Foreskin fibroblast (primary cell): ENCODE measurements at places on chromosomes 7 and 10.

DNA sequence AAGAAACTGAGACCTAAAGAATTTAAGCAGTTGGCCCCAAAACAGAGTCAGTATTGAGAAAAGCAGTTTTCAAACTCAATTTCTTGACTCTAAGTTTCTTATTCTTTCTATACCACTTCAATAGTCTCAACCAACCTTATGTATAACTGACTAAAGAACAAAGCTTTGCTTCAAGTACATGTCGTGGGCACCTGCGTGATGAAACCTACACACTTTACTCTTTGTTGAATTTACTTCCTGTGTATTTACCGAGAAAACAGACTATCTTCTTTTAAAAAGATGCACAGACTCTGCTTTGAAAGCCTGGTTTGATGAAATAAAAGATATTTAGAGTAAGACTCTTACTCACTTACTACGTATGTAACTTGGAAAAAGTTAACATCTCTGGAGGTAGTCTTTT lies 297.2 kb upstream of the CDC14C start:
- DNase-seq, result no peak

- DNase-seq, result peak; percentile 56
These were observed at the start of gene FAM221A for GRCh38 chr7:23679898-23680413. Gene FAM221A, plus strand, starts transcription at chr7:23680199. Its CDS starts 20 bp downstream, at chr7:23680219.

- DNase-seq, result no peak
These were observed 789.6 kb upstream of the KCND2 start for GRCh38 chr7:119483364-119483763.

DNA sequence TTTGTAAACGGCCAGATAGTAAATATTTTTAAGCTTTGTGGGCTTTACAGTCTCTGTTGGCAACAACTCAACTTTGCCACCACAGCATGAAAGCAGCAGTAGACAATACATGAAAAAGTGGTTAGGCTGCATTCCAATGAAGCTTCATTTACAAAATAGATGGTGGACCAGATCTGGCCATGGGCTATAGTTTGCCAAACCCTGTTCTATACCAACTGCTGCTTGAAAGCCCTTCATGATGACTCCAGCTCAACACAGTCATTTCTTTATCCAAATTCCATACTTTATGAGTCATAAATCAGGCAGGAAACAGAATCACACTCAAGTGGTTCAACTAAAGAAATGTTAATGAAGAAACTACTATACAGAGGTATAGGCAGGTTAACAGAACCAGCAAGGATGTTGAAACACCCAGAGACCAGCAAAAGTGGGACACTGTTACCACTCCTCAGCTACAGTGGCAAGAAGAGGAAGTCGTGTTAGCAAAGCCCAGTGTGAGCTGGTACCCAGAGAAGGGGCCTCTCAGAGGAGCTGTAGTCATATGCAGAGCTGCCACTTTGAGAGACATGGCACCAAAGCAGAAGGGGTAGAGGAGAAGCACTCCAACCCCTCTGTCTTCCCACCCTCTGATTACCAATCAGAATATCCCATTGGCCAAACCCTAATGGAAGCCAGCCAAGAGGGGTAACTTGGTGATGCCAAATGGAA lies 72.5 kb downstream of the PRLHR start:
- peak; percentile 67 for DNase-seq

DNA sequence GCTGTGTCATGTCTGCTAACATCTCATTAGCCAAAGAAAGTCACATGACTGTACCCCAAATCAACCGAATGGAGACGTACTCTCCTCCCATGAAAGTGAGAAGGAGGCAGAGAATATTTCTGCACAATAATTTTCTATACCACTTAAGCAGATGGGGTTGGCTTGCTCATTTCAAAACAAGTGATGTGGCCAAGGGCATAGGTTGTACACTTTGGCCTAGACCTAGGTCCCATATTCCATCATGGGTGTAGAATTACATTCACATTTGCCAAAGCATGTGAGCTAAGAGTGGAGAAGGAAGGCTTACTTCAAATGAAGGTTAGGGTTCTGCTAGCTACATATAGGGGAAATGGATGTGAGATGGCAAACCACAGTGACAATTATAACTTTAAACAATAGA lies 83.0 kb downstream of the ZNF365 start:
- no peak for DNase-seq

GRCh38 chr10:7700577-7701125 lies 2.5 kb upstream of the ITIH2 start:
- no peak for DNase-seq

DNA sequence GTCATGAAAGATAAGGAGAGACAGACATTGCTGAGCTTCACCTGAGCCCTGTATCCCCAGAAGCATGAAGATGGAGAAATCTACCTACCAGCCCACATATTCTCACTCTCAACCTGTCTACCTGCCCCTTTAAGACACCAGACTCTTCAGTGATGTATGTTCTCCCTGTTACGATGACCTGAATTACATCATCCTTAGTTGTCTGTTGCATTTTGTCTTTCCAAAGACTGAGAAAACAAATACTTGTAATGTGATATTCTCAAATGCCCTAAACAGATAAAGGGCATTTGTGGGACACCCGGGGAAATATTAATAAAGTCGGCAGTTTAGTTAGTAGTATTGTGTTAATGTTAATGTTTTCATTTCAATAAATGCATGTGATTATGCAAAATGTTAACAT lies 305.8 kb upstream of the IGFBP3 start:
- DNase-seq, result peak; percentile 18

DNA sequence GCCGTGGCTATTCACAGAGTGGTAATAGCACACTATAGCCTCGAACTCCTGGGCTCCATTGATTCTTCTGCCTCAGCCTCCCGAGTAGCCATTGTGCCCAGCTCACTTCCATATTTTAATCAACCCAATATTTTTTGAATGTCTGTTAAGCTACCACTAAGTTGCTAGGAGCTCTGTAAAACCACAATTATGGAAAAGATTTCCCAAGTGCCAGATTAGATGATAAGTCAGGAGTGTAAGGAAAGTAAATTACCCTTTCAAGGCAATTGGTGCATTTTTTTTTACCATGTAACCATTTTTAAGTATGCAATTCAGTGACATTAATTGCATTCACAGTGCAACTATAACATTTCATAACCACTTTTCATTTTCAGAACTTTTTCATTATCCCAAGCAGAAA lies 87.5 kb upstream of the GATAD1 start:
- no peak for DNase-seq

- DNase-seq, result no peak
These were observed 1.6 kb upstream of the PON2 start for GRCh38 chr7:95436407-95436806.

- DNase-seq, result no peak
These were observed 14.0 kb upstream of the GTPBP4 start for GRCh38 chr10:974038-974784.

- DNase-seq, result peak; percentile 50
These were observed 21.7 kb downstream of the ADD3 start for GRCh38 chr10:110029450-110029849.

DNA sequence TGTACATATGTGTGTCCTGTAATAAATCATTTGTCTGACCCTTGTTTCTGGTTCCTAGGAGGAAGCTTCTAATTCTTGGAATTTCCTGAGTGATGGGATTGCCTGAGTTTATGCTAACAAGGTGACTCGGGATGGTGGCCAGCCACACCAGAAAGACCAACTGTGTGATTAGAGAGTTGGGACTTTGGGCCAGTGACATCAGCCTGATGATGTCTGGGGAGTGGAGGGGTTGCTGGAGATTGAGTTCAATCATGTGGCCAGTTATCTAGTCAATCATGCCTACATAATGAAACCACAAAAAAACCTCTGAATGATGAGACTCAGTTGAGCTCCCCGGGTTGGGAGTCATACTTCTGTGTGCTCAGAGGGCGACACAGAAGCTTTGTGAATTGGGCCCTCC lies 23.5 kb upstream of the CARD11 start:
- no peak for DNase-seq

DNA sequence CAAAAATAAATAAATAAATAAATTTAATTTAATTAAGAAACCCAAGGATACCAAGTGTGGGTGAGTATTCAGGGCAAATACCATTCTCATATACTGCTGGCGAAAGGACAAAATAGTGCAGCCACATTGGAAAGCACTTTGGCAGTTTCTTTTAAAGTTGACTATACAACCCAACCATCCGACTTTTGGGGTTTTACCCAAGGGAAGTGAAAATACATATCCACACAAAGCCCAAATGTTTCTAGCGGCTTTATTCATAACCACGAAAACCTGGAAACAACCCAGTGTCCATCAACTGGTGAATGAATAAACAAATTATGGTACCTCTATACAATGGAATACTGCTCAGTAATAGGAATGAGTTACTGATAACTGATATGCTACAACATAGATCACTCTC lies 36.2 kb upstream of the OGDHL start:
- DNase-seq, result no peak

GRCh38 chr7:143514487-143514886 lies 36.8 kb downstream of the TAS2R41 start:
- no peak for DNase-seq

- peak; percentile 9 for DNase-seq
These were observed 879.5 kb downstream of the SORCS1 start for GRCh38 chr10:106284802-106285587.

GRCh38 chr10:3067118-3067858 lies at the start of gene PFKP:
Gene PFKP, plus strand, starts transcription at chr10:3067548. Its CDS starts 48 bp downstream, at chr10:3067596.
- DNase-seq, result peak; percentile 55

DNA sequence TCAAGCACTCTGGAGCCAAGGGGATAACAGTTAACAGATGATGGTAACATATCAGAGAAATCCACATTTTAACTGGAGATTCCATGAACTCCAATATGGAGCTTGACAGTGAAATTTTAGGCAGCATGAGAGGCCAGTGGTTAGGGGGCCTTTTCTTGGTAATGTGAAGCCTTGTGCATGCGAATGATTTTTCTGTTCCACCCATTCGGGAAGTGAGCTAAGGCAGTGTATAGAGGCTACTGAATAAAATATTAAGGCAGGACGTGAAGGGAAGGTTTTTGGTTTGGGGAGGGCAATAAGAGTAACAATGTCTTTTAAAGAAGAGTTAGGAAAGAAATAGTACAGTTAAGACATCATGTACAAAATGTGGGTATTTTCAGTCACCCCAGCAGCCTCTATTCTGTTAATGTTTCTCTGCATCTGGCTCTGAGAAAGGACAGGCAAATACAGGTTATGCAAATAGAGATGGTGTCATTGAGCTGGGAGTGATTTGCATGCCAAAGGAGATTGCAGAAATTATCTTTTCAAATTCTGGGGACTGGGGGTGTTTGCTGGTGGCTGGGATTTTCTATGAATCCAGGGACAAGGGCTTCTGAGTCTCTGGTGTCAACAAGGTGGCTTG lies 6.8 kb upstream of the TAS2R60 start:
- DNase-seq, result no peak

- DNase-seq, result peak; percentile 99
These were observed 190.8 kb downstream of the MLLT10 start for GRCh38 chr10:21724687-21725367.

- DNase-seq, result no peak
These were observed 81.6 kb downstream of the CDK14 start for GRCh38 chr7:90677486-90678404.

DNA sequence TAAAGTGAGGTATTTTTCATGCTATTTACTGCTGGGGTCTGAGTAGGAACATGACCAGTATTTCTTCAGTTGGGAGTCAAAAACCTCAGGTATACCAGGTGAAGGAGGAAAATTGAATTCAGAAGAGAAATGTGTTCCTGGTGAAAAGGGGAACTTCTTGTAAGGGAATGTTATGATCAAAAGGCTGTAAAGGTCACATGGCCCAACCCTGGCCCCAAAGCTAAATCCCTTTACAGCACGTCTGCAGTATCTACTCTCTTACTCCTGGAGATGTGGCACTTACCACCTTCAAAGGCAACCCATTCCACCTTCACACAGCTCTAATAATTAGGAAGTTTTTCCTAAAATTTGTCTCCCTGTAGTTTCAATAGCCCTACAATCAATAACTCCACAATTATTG lies 15.2 kb downstream of the PIK3AP1 start:
- DNase-seq, result no peak

DNA sequence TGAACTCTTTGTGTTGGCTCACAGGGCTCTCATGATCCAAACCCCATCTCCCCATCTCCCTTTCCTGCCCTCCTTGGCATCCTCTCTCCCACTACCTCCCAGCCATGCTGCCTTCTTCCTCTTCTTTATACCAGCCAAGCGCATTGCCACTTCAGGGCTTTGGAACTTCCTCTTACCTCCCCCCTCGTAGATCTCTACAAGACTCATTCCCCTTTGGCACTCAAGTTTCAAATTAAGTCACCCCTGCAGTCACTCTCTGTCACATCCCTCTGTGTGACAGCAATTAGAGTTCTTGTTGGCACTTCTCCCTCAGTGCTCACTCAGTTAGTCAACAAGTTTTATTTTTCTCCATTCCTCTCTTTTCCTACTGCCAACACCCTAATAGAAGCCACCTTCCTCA lies 20.8 kb upstream of the NRP1 start:
- DNase-seq, result no peak
